ENCODE measurements at places on chromosomes 2 and 18.

DNA sequence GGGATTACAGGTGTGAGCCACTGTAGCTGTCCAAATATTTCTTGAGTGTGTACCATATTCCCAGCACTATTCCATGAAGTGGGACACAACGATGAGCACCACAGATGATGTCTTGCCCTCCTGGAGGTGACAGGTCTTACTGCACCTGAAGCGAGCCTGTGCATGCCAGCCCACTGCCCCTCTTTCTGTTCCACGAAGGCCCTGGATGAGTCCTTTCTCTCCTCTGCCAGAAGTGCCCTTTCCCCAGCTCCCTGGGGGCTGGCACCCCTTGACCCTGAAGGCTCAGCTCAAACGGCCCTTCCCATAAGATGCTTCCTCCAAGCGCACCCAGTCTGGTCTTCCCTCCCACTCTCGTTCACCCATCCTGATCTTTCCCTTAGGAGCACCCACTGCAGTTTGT, 5.5 kb downstream of the ATP6V1B1 start:
- no peak for DNase-seq

DNA sequence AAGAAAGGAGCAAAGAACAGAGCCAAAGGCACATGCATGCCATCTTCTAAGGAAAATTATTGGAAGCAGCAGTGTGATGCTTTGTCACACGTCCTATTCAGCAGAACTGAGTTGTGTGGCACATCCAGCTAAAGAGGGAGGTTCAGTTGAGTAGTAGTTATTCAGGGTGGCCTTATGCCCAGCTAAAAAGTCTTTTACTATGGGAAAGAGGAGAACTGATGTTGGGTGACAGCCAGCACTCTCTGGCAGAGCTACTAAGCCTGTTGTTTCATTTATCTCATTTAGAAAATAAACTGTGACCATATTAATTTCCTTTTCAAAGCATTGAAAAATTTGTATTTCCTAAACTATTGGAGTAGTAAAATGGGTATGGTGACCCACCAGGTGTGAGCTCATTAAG, 18.5 kb downstream of the ITGA6 start:
- no peak for DNase-seq

DNA sequence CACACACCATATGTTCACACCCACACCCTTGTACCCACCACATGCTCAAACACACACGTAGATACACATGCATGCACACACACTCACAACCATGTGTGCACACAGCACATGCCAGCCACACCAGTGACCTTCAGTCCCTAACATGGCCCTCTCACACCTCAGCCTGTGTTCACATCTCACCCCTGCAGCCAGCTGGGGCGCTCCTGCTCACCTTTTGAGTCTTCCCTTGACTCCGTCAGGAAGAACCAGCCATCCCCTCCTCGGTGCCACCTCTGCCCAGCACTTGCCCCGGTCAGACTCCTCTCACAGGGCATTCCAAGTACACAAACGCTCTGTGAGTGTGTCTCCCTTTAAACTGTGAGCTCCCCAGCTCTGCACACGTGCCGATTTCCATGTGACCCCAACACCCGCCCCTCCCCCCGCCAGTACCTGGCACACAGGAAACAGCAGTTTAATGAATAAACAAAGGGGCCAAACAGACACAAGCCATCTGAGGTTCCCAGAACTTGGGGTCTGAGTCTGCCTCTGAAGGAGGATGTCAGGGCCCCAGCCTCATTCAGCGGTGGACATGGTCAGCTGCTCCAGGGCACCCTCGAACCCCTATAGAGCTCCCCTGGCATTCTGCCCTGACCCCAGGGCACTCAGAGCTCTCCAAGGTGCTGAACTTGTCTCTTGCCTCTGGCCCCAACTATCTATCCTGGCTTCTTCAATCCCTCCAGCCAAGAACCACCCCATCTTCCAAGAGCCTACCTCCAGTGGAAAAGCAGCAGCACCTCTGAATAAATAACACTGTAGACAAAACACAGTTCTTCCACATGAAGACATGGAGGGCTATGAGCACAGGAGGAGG, 252.9 kb downstream of the ATAD2B start:
- no peak for DNase-seq

DNA sequence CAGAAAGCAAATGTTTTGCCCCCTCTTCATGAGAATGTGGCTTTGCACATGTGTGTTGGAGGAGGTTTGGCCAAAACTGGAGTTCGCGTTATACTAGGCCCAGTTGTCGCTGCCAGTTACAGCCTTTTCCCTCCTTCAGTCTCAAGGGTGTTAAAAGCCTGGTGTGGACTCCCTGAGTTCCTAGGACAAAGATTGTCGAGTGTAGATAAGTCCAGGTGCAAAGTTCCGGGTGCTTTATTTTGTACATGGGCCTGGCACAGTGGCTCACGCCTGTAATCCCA, 542 bp upstream of the RNF103 start:
- no peak for DNase-seq

DNA sequence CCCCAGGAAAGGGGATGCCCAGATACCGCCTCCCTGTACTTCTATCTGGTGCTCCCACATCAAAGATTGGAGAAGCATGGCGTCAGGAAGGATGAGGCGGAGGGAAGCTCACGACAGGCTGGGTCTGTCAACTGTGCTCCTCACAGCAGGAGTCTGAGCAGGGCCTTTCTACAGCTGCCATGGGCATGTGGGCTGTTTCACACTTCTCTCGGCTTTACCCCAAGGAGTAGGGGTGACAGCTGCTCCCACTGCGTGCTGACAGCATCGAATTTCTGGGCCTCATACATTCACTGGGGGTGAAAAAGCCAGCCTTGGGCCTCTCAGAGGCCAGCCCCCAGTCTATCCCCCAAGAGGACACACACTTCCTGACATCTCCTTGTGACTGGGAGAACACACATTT, 21.1 kb downstream of the NEURL3 start:
- no peak for DNase-seq

- peak; percentile 50 for DNase-seq
These were observed 392.1 kb upstream of the RAB12 start for GRCh38 chr18:8217051-8217564.

DNA sequence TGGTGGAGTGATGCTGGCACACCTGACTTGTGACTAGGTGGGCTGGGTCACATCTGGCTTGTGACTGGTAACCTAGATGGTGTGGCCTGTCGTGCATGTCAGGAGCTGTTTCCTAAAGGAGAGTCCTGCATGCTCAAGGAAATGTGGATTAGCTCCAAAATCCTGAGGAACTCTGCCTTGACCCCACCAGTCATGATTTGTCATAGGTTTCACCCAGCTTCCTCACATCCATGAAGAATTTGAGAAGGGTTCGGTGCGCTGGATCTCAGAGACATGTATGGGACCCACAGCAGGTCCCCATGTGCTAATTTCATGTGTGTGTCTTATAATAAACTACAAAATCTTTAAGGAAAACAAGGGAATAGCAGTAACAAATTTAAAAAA, 107.2 kb downstream of the COL6A3 start:
- DNase-seq = no peak

GRCh38 chr2:237012577-237013267, 73.0 kb upstream of the COPS8 start:
- DNase-seq = no peak

GRCh38 chr18:49813069-49813318, 339 bp downstream of the ACAA2 start:
- DNase-seq = no peak

- no peak for DNase-seq
These were observed 3.1 kb upstream of the TMEM150A start for GRCh38 chr2:85605406-85606115.

DNA sequence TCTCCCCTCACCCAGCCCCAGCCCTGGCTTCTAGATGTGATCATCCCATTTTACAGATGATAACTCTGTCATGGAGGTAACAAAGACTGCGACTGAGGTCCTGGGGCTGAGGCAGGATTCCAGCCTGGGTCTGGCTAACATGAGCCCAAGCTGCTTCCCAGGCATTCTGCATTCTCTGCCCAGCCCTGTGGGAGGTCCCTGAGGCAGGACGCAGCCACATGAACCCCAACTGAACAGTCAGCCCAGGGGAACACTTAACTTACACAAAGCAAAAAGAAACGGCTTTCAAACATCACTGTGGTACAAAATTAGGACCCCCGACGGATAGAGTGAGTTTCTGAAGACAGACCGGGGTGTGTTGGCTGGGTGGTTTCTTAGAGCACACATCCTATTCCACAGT, 135.3 kb downstream of the ACKR3 start:
- no peak for DNase-seq

DNA sequence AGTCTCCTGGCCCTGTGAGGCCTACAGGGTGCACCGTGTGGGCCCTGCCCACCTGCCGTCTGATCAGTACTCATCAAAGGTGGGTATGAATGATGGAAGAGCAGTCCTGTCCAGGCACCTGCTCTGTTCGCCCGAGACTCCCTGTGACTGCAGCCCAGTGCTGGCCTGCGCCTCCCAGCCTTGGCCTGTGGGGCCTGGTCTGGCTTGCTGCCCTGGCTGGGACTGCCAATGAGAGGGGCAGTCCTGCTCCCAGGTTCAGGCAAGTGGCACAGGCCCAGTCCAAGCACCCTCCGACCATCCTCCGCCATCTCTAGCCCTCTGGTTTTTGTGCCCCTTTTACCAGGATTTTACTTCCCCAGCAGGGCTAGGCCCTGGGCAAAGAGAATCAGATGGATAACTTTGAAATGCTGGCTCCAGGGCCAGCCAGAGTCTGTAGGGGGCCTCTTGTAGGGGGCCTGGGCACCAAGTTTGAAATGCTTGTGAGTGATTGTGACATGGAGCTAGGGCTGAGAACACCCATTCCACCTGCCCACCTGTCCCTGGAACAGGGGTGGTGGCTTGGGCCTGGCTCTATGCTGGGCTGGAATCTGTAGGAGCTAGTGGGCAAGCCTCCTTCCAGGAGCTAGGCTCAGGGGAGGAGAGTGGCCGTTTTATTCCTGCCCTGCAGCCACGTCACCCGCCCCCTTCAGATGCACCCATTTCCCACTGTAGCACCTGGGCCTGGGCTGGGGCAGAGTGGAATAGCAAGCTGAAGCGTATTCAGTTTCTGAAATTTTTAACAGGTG, 8.7 kb upstream of the HS6ST1 start:
- no peak for DNase-seq

- DNase-seq = no peak
These were observed 20.1 kb downstream of the ZC3H6 start for GRCh38 chr2:112295407-112296078.

DNA sequence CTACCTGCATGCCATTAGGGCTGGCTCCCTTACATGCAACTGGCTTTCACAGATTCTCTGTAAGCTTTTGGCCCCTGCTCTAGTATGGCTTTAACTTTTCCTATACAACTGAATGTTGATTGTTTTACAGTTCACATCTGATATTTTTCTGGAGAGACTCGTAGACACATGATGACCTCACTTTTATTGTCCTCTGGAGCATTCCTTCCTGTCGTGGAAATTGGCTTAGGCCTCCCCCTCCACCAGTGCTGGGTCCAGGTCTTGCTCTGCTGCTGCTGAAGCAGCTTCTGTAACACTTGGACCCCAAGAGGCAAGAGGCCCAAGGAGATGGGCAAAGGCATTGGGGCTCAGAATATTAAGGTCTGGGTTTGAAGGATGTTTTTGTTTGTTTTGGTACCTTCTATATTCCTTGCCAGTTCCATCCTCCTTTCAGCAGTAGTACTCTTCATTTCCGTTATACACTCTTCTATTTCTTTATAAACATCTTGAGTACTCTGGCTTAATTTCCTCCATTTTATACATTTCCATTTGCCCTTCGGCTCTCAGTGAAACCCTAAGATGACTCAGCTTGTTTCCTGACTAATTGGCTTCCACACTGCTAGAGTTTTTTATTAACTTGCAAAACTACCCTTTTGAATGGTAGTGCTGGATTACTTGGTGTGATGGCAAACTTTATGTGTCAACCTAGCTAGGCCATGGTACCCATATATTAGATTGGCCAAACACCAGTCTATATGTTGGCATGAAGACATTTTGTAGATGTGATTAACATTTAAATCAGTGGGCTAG, 219.8 kb downstream of the CDCA7 start:
- DNase-seq = no peak

Data from retina (tissue), 1 donor.